ENCODE measurements at places on chromosomes 5 and 9.

- DNase-seq, result no peak
These were observed 533.3 kb upstream of the CDH9 start for GRCh38 chr5:27571681-27572080.

GRCh38 chr9:96129747-96130146 is 172.2 kb downstream of the HSD17B3 start:
- no peak for DNase-seq

DNA sequence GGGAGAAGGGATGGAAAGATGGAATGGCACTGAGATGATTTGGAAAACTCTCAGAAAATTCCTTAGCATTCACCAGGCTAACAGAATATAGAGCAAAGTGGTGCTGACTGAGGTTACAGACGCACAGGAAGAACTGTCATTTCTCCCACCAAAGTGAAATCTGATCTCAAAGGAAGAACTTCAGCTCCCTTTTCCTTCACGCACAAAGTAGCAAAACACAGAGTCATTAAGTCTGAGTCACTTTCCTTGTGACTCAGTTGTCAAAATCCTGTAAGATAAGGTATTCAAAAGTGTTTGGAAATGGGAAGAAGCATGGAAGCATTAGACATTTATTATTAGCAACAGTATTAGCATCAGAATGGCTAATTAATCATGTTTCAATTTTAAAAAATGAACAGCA is 11.7 kb downstream of the MPDZ start:
- peak; percentile 66 for DNase-seq

DNA sequence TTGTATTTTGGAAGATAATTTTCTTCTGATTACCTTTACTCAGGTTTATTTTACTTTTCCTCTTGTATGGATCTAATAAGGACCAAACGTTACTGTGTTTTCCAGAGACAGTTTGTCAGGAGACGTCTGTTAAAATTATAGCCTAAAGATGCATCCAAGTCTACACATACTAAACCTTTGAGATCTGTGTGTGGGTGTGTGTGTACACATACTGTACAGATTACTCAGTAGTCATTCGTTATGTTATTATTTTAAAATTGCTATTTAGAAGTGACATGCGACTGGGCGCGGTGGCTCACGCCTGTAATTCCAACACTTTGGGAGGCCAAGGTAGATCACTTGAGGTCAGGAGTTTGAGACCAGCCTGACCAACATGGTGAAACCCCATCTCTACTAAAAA is 51.6 kb upstream of the CNTLN start:
- DNase-seq, result no peak

DNA sequence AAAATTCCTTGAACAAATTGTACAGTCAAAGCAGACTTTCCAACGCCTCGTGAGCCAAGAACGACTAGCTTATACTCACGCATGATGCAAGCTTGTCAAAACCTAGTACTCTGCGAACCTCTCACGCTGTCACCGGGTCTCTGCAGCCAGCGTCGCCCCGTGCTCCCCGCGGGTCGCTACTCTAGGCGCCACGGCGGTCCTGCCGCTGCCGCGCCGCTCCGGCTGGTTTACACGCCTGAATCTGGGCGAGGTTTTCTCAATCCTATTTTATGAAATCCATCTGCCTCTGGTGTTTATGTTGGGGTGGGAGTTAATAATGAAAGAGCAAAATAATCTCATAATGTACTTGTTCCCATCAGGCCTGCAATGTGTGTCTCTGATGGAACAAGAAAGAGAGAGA is 90.9 kb downstream of the SV2C start:
- DNase-seq, result no peak

- no peak for DNase-seq
These were observed 408.0 kb upstream of the DMAC1 start for GRCh38 chr9:8207596-8207995.

GRCh38 chr5:59709846-59710245 is 183.7 kb downstream of the PDE4D start:
- peak; percentile 49 for DNase-seq
